Regular cardiac myocyte (primary cell): ENCODE measurements at places on chromosomes 5 and 9. TPM values are rescaled to one million over a fixed set of nuclear protein-coding genes. Genes with fewer than 3 reads are reported as not detected.

TMEFF1 gene
- 1.5 and 3.7 TPM in 2 replicates for total RNA-seq

SEMA4D gene
- 0.19 and 0.28 TPM in 2 replicates for total RNA-seq

CKMT2 gene
- total RNA-seq, result 1.3 and 23.7 TPM in 2 replicates

PRKACG gene
- total RNA-seq, result not detected in 2 replicates

FRRS1L gene
- 0.19 and 0.28 TPM in 2 replicates for total RNA-seq

CNTNAP3 gene
- total RNA-seq, result 2.8 and 2.9 TPM in 2 replicates

C9 gene
- 0.28 and 0.38 TPM in 2 replicates for total RNA-seq

RNF183 gene
- total RNA-seq, result not detected in 2 replicates

CENPK gene
- 9.0 and 25.7 TPM in 2 replicates for total RNA-seq

GAPVD1 gene
- 40.6 and 50.8 TPM in 2 replicates for total RNA-seq

CENPP gene
- 2.0 and 7.5 TPM in 2 replicates for total RNA-seq

LPAR1 gene
- total RNA-seq, result 50.7 and 58.5 TPM in 2 replicates

NR4A3 gene
- 0.58 and 3.7 TPM in 2 replicates for total RNA-seq

PCDHB8 gene
- total RNA-seq, result under 0.01 and 1.4 TPM in 2 replicates

TAF11L10 gene
- total RNA-seq, result not detected in 2 replicates

GLRA1 gene
- not detected in 2 replicates for total RNA-seq

GABRA1 gene
- not detected in 2 replicates for total RNA-seq

CDHR2 gene
- total RNA-seq, result not detected in 2 replicates

SLCO4C1 gene
- total RNA-seq, result under 0.01 TPM in 2 replicates

PCDHB16 gene
- total RNA-seq, result 0.19 and 1.7 TPM in 2 replicates
